A549 (cell line): ENCODE measurements at places on chromosomes 11 and 22.

DNA sequence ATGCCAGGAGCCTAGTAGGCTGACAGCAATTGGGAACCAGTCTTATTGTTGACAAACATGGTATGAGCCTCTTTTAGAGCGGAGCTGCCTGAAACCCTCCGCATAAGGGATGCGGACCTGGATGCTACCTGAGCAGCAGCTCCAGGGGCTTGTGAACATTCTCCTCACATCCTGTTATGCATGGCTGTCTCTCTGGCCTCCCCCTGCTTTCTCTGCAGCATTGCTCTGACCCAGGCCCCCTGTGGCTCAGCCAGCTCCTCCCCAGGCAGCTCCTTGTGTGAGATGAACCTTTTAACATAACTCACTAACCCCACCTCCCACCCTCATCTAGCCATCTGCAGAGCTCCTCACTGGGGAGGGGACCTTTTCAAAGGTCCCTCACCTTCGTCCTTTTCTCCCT, 6.0 kb downstream of the BMAL1 start:
- DNase-seq = no peak

DNA sequence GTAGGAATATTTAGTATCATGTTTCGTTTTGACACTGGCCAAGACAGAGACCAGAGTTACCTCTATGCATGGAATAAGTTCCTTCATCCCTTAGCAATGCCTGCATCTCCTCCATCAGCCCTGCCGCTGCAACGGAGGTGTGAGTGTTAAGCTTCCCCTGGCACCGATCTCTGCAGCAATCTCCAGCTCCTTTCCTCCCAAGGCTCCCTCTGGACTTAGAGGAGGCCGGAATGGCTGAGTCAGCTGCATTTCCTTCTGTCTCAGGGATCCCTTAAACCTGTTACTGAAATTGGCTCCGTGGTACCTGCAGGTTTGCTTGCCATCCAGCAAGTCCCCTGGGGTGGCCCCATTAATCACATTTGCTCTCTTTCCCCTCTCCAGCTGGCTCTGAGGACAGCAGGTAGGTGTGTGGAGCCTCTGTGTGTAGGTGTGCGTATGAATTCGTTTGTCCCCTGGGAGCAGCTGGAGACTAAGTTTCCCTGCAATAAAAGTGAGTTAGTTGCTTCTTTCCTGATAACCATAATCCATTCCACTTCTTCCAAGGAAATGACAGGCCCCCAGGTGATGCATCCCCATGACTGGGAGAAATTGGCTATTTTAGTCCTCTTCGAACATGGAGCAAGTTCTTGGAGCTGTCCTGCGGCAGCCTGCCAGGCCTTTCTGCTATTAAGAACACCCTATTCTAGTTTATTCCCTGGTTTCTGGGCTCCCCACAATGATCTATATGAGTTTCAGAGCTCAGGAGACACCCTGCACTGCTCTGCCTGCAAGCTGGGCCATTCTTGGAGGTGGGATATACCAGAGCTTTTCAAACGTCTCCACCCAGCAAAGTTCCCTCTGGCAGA, 457.2 kb upstream of the CADM1 start:
- no peak for DNase-seq

GRCh38 chr11:121304759-121305158, 12.2 kb downstream of the SC5D start:
- DNase-seq = no peak

- DNase-seq = no peak
Measured at GRCh38 chr11:130874955-130875531, 41.2 kb downstream of the SNX19 start.

DNA sequence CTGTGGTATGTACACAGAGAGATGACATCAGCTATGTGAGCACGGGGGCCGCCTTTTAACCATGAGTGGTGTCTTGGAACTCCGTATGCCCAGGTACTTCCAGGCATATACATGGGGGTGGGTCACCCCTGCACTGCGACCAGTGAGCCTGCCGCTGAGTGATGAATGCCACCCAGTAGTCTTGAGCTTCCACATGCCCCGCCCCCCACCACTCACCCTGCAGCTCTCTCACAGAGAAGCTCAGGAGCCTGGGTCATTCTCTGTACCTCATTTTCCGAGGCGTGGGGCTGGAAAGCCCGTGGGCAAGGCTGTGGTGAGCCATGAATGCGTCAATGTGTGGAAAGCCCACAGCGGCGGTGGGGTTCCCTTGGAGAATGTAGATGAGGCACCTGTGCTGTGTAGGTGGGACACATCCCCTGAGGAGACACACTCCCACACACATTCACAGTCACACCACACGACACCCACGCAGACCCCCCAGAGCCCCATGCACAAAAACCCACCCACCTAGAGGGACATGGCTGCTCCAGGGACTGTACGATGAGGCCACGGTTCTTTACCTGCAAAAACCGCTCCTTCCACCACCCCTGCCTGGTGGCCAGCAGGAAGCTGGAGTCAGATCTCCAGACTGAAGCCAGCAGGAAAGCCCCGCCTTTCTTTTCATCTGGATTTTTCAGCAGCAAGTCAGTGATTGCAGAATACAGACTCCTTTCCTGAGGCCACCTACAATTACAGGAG, 67.6 kb downstream of the PIWIL3 start:
- DNase-seq = no peak

DNA sequence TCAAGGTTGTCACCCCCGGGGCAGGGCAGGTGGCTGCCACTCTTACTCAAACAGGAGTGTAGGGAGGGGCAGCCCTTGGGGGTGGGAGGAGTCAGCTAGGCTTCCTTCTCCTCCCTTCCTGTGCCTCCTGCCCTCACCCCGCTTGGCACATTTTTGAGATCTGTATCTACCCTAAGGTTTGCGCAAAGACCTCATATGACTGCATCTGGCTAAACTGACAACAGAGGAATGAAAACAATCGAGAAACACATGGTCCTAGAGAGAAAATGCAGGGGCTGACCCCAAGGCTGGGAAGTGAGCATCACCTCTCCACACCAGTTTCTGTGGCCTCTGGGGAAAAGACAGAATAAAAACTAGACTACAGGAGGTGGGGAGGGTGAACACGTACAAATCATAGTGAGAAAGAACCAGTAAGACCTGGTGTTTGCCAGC, 28.1 kb downstream of the IGSF9B start:
- DNase-seq = no peak

- DNase-seq = no peak
Measured at GRCh38 chr11:82465481-82465880, 268.2 kb downstream of the FAM181B start.

DNA sequence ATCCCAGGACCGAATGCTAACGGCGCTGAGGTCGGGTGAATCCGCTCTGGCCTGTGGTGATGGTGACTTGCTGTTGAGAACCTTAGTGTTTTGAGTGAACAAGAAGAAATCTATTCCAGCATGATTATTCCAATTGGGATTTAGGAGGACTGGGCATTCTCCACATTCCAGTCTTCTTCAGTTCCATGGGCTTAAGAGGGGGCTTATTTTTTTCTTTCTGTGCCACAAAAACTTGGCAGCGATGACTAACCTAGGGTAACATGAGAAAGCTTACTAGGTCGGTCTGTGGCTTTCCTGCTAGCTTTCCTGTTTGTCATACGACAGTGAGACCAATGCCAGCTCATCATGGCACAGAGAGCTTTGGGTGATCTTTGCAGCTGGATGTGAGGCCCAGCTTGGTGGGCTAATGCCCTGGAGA, 62.9 kb upstream of the ATXN10 start:
- DNase-seq = peak; percentile 40

DNA sequence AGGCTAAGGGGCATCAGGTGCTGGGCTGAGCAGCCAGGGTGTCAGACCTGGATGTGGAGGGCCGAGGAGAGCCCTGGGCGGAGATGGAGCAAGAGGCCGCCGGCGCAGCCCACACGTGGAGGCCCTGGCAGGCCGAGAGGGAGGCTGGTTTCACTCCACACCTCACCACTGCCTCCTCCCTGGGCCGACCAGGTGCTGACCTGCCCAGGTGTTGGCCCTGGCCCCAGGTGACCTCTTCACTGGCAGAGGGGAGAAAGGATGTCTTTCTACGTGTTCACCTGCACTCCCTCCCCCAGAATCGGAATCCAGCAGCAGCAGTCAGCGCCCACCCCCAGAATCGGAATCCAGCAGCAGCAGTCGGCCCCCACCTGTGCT, 781 bp downstream of the ANO9 start:
- no peak for DNase-seq
